ENCODE measurements at places on chromosomes 1 and 21.

- DNase-seq = no peak
Measured at GRCh38 chr1:147492207-147492606, 49.1 kb upstream of the BCL9 start.

DNA sequence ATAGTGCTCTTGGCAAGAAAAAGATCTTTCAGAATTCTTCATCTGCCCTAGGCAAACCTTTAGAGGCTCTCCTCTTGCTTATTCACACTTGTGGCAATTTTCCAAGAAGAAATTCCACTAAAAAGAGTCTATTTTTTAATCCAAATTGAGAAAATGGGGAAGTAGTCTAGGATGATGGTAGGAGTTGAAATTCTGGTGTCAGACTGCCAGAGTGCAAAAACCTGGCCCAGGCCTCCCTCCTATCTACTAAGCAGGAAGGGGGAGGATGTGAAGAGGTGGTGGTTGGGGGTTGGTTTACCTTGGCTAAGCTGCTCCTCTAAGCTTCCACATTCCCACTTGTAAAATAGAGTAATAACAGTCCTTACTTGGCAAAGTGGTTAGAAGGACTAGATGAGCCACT is 120.6 kb upstream of the KCNJ15 start:
- DNase-seq = no peak

DNA sequence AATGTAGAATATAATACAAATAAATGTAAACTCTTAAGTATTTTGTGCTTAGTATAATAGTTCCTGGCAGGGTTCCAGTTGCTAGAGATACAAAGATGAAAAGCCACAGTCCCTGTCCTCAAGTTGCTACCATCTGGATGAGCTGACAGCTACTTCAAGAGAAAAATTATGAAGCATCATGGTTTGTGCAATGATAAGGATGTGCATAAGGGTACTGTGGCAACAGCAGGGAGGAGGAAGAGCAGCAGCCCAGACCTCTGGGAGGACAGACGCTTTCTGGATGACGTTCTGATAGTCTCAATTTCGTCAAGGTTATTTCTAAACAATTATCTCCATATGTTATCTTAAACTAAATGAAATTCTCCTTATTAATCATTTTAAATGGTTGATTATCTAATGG is 198.9 kb downstream of the NTNG1 start:
- no peak for DNase-seq

DNA sequence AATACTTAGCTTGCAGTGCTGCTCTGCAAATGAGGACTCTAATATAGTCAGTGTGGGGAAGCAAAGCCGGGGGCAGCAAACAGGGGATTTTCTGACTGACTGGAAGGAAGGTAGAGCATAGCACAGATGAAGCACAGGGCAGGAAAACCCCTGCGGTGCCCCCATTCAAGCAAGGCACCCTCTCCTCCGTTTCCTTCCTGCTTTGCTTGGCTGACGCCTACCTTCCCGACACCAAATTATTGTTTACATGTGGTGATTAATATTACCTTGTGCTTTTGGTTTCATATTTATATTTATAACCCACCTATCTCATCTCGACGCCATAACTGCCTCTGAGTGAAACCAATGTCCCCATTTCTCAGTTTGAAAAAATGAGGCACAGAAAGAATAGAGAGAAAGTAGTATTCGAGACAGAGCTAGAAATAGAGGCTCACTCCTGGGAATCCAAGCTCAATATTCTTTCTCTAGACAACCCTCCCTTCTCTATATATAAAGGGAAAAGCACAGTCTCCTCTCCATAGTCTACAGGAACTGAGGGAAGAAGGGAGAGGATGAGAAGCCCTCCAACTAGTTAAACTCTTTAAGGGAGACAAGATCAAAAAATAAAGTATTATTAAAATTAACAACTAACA is 41.3 kb downstream of the PIK3C2B start:
- DNase-seq = peak; percentile 24

DNA sequence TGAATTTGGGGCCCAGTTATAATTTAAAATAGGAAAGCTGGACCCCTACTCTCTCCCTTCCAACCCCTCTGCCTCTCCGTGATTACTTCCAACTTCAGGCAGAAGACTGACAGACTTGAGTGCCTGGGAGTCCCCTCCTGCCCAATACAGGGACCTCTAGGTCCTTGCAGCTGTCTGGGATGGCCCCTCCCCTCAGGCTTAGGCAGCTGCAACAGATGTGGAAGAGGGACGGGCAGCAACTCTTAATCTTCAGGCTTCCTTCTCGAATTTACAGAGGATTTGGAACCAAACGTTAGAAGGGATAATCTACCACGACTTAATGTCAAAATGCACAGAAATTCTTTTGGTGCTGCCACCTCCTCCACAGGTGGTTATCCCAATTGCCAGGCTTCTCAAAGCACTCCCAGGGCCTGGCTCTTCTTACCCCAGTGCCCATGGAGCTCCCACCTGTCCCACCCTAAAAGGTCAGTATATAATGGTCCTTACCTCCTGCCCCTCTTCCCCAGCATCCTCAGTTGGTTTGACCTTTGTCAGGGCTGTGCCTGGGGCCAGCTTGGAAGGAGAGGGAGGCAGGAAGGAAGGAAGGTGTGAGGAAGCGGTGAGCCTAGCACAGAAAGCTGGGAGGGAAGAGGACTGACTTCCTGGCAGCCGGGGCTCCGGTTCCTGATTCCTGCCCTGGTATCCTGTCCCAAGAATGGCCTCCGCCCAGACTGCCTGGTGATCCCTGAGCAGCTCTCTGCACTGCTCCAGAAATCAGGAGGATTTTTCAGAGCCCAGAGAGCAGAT is 2.8 kb downstream of the PEA15 start:
- no peak for DNase-seq

- no peak for DNase-seq
Measured at GRCh38 chr1:108017698-108018097, 52.7 kb upstream of the VAV3 start.

DNA sequence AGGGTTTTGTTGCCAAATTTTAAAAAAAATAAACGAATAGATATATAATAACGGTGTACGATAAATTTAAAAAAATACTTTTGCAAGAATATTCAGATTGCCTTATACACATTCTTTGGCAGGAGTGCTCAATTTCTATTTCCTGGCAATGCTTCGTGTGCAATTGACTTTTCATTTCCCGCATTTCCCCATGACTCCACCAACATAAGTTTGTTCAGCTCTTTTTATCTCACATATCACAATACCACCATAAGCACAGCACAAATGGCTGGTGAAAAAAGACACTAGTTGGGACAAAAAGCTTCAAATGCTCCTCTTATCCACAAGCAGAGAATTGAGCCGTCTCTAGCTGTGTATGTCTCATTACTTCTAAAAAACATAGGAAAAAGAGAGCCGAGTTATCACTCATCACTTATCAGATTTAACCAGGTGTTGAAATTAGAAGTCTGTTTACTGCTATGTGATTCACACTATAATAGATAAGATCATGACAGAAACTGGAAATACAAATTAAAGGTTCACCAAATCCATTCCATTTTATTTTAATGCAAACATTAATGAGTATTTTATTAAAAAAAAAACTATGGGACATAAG is 28.9 kb upstream of the RGS1 start:
- no peak for DNase-seq

GRCh38 chr1:30749691-30750583 is 7.6 kb downstream of the LAPTM5 start:
- peak; percentile 40 for DNase-seq

DNA sequence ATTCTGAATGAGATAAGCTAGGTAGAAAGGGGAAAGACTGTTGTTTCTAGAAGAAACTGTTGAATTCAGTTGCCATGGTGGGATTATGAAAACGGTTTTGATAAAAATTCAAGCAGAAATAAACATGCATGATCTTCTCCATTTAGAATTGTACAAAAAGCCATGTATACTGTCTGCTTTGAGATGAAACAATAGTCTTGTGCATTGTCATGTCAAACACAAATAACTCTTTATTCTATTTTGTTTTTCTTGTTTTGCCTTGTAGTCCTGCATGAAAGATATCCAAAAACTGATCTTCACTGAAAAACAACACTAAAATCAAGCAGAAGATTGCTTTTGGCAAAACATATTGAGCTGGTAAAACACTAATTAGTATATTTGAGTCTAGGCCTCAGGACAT is 659.9 kb downstream of the LTN1 start:
- DNase-seq = no peak
